HS-27A (cell line): ENCODE measurements at places on chromosomes 1 and 21.
A peak's percentile ranks its signal among the peaks of the same experiment; 100 is the strongest.

DNA sequence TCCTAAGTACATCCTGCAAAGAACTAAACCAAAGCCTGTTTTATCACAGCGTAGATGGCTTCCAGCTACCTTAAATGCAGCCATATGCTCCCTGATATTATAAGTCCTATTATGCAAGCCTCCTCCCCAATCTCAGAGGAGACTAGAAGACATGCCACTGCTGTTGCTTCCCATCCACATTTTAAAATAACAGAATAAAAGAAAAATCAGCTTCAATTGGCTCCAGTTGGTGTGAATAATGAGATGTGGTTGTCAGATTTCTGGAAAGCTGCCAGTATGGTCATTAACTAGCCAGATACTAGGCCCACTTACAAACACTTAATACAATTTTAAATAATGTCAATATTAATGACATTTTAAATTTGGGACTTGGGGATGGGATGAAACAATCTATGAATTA, 25.7 kb downstream of the WARS2 start:
- no peak for DNase-seq

- DNase-seq = no peak
Observed at GRCh38 chr1:18700530-18700929, 69.9 kb downstream of the PAX7 start.

GRCh38 chr1:43272161-43272560, 2.4 kb downstream of the TMEM125 start:
- no peak for DNase-seq

GRCh38 chr1:12709696-12710095, 6.2 kb upstream of the AADACL3 start:
- DNase-seq = peak; percentile 20

GRCh38 chr1:155057104-155057503, 6.0 kb downstream of the ADAM15 start:
- DNase-seq = no peak

GRCh38 chr21:25986928-25987327, 183.6 kb downstream of the APP start:
- DNase-seq = no peak

- DNase-seq = no peak
Observed at GRCh38 chr1:231993968-231994455, 367.4 kb downstream of the DISC1 start.

DNA sequence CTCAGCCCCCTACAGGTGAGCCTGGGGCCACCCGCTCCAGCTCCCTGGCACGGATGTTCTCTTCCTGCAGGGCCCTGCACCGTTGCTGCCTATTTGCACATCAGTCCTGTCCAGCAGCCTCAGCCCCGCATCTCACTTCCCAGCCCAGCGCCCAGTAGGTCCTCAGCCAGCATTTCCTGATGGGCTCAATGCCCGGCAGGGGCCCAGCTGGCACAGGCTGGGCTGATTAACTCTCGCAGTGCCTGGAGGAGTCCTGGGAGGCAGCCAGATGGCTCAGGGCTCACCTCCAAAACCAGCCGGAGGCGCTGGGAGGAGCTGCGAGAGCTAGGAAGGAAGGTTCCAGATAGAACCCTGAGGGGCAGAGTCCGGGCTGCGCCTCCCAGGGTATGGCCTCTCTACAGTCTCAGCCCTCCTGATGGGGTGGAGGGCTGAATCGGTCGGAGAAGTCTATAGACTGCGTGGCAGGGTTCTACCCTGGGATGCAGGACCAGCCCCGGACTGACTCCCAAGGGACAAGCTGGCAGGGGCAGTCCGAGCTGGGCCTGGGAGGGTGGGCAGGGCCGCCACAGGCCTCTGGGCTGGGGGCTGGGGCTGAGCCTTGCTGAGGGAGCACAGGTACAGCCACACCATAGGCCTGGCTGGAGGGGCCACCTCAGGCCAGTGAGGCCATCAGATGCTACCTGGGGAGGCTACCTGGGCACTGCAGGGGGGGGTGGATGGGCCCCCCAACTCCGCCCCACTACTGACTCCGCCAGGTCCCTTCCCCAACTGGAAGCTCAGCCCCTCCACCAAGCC, 19.2 kb upstream of the CLSTN1 start:
- no peak for DNase-seq

GRCh38 chr1:103333141-103333540, 192.4 kb upstream of the RNPC3 start:
- no peak for DNase-seq

- DNase-seq = no peak
Observed at GRCh38 chr1:162548170-162548569, 13.4 kb upstream of the UAP1 start.

DNA sequence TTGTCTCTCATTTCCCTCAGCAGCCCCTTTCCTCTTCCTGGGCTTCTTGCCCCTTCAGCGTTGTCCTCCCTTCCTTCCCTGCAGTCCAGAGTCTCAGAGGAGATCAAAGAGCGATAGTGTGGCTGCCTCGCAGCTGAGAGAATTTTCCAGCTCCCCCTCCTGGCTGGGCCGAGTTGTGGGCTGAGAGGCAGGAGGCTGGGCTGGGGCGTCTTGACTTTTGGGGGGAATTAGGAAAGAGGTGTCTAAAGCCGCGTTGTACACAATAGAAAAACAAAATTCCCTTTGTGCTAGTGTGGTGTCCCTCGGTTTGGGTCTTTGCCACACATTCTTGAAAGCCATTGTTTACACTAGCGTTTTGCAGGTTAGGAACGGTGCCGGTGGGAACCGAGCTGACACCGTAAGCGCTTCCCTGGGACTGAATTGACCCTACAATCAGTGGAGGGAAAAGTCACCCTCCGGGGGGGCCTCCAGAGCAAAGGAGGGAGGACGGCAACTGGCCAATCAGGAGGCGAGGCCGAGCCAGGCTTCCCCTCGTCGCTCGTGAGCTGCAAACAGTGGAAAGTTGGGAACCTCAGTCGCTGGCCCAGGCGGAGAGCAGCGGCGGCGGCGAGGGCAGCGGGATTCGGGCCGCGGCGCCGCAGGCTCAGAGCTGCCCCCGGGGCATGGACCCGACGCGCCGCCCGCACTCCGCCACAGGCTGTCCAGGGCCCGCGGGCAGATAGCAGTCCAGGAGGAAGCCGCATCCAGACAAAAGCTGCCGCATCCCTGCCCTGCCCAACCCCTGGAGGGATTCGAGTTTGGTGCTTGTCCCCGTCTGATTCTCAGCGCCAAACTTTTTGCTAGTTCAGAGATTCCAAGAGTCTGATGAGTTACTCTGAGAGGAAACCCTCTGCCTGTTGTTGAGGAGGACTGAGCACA, at the start of gene HMCN1:
HMCN1 (plus strand) TSS at position 574 of the 918 bp plus-strand sequence. CDS start 389 bp downstream, outside the sequence.
- DNase-seq = peak; percentile 35

- DNase-seq = no peak
Observed at GRCh38 chr1:47477595-47478080, 39.8 kb downstream of the FOXD2 start.

GRCh38 chr1:56551691-56552090, 27.7 kb downstream of the PLPP3 start:
- no peak for DNase-seq

DNA sequence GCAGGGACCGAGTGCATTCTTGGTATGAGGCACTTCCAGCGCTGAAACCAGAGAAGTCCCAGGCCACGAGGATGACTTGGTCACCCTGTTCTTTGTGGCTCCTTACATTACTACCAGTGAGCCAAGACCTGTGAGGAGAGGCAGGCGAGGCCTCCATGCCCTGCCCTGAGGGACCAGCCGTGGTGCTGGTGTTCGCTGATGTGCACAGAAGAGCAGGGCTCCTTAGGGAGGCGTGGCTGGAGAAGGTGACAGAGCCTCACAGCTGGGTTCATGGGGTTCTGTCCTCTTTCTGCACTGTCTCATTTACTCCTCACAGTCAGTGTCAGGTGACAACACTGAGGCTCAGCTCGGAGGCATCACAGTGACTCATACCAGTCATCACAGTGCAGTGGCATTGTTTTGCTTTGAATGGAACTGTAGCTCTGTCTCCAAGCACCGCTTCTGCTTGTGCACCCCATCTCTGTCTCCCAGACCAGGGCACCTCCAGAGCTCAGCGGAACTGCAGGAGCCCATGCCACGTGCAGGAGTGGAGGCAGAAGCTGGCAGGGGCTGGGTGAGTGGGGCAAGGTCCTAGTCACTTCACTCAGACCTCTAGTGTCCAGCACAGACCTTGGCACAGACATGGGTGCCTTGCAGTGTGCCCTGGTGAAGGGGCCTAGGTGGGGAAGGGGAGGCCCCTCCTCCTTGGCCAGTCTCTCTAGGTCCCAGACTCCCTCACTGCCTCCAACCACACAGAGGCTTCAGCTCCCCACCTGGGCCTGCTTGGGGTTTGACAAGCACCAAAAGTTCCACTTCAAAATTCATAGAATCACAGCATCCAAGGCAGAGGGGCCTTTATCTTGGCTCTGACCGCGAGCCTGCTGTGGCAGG, 310.9 kb downstream of the MATN1 start:
- DNase-seq = no peak

DNA sequence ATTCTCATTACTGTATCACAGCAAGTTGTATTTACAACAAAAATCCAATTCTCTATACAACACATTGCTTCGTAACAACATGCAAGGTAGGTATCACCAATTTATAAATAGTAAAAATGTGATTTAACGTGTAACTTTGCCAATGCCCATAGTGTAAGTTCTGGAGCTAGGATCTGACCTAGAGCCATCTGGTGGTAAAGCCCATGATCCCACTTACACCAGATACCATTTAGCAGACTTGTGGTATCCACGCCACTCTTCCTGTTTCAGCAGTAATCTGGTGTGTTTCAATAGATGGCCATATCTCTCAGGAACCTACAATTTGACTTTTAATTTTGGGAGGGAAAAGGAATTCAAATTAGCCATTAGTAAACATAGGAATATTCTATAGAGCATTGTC, 10.2 kb downstream of the SETSIP start:
- no peak for DNase-seq
